ENCODE measurements at places on chromosomes 4 and X. TPM values are rescaled to one million over a fixed set of nuclear protein-coding genes. Genes with fewer than 3 reads are reported as not detected.

DNA sequence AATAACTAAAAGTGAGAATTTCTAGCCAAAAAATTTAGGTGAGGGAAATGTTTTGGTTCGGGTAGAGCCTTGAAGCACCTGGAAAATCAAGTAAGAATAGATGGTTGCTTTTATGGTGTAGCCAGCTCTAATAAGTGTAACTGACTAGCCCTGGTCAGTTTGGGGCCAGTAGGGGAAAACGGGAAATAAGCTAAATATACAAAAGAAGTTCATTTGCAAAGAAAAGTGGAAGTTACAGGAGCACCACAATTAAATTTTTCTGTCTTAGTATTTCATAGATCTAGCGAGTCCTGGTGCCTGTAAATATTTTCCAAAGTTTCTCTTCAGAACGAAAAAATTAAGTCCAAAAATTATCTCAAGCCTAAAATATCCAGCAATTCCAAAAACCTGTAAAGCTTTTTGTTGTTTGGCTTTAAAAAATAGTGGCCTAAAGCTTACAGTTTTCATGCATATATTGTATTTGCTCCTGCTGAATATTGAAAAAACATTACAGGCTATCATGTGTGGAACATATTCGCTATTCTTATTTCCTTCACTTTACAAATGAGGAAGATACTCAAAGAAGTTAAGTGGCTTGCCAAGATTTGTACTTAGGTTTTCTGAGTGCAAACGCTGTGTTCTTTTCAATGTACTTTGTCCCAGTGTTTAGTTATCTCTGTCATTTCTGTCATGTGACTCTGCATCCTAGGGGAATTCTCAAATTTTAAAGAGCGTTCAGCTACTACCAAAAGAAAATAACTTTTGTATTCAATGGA is 7.3 kb upstream of the PTPN13 start:
- DNase-seq: no peak

DNA sequence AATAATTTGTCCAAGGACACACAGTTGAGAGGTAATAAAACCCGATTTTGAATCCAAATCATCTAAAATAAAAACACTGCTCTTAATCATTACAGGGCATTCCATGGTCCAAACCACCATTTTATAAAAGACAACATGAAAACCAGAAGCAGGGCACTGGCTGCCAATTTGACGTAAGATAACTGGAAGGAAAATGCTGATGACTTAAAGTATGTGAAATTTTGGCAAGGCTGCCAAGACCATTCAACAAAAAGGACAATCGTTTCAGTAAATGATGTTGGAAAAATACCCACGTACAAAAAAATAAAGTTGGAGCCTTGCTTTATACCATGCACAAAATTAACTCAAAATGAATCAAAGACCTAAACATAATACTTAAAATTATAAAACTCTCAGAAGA is 344.4 kb downstream of the RAPGEF2 start:
- no peak for DNase-seq

Gene XKRX
- polyA plus RNA-seq: 1.5 TPM

Gene SPANXB1
- not detected for polyA plus RNA-seq

Gene MID1
- 0.40 TPM for polyA plus RNA-seq

DNA sequence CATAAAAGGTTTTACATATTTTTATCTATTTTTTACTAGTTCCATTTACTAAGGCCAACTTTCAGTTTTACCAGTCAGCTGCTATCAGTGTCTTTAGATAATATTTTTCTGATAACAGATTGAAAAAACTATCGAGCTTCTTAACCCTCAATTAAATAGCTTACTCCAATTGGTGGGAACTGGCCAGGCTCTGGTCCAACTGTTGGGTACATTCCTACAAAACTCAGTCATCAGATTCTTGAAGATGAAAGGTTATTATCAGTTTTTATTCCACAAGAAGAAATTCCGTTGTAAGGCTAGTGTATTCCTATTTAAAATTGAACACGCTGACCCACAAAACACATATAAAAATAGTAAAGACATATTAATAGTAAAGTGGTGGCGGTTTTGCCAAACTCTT is 346.2 kb downstream of the MAPK10 start:
- no peak for DNase-seq

- DNase-seq: no peak
Observed at GRCh38 chr4:180828455-180829018, 1414.7 kb upstream of the TENM3 start.

GRCh38 chrX:48696909-48697727 is 584 bp downstream of the SUV39H1 start:
- peak; percentile 9 for DNase-seq

Gene CYSLTR1
- polyA plus RNA-seq: 57.3 TPM

Gene ZCCHC18
- polyA plus RNA-seq: 18.2 TPM

Gene TSPAN7
- polyA plus RNA-seq: not detected
